Natural killer cell (primary cell): ENCODE measurements at places on chromosomes 1 and 21. TPM values are rescaled to one million over a fixed set of nuclear protein-coding genes. Genes with fewer than 3 reads are reported as not detected.

PDZK1 gene
- total RNA-seq: 2.9 TPM

DNA sequence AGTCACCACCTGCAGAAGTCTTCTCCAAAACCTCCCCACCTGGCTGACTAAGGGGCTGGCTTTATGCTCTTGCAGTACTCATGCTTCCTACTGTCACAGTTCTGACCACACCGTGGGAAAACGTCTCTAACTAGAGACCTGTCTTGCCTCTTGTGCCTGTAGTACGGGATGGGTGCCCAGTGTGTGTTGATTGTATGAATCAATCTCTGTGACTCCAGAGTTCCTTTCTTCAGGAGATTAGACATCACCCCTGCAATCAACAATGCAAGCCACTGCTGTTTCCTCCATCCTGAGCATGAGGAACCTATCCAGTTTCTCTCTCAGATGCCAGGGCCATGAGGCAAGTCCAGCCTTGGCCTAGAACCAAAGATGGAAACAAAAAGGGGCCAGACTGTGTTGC, 64.1 kb downstream of the LRRN2 start:
- H3K27me3 ChIP-seq: no peaks in the 10 kb centered on the region
- no peak overlapping the region for H3K4me3 ChIP-seq
- DNase-seq: no peak
- H3K4me1 ChIP-seq: no peaks in the 10 kb centered on the region
- H3K27ac ChIP-seq: no peak overlapping the region

VAV3 gene
- 95.8 TPM for total RNA-seq

IL19 gene
- not detected for total RNA-seq

NTPCR gene
- total RNA-seq: 25.7 TPM

TIAM1 gene
- 19.4 TPM for total RNA-seq

LCE1D gene
- total RNA-seq: not detected

DNA sequence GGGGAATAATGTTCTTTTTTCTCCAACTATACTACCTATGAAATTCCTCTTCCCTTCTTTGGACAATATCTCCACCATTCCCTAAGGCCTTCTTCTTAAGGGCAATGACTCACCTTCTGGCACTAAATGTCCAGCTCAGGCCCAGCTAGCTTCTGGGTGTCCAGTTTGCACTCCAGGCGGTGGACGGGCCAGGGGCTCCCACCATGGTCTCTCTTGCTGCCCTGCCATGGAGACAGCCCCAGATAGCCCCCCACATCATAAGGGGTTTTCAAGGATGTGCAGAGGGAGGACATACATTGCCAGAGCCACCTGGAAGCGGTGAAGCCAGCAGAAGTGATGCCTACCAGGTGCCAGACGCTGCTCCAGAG, 43.8 kb downstream of the C1orf198 start:
- no peaks in the 10 kb centered on the region for H3K36me3 ChIP-seq
- H3K27me3 ChIP-seq: no peaks in the 10 kb centered on the region
- no peak overlapping the region for H3K27ac ChIP-seq
- DNase-seq: no peak

GRCh38 chr1:222084996-222085395, 343.1 kb upstream of the DUSP10 start:
- no peak overlapping the region for H3K4me3 ChIP-seq
- DNase-seq: no peak
- no peaks in the 10 kb centered on the region for H3K27me3 ChIP-seq
- H3K27ac ChIP-seq: no peak overlapping the region

- no peak overlapping the region for H3K27ac ChIP-seq
- peaks cover 3% of the 10 kb centered on the region for H3K27me3 ChIP-seq
These were observed 80.7 kb upstream of the COA6 start for GRCh38 chr1:234292548-234292947.

DNA sequence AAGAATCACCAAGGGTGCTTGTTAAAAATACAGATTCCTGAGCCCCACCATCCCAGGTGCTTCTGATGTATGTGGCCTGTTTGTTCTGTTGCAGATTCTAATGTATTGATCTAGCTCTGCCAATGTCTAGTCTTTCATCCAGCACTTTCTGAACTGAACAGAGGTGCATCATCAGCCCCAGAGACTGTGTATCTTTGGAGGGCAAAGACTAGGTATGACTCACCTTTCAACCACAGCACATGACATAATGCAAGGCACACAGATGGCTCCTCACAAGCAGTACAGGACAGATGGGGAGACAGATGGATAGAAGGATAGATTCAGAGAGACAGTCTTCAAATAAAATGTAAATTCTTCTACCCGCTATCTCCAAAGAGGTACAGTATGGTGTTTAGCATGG, 32.3 kb downstream of the CD58 start:
- H3K36me3 ChIP-seq: peaks cover 41% of the 10 kb centered on the region
- H3K4me3 ChIP-seq: no peak overlapping the region
- no peaks in the 10 kb centered on the region for H3K27me3 ChIP-seq
- H3K4me1 ChIP-seq: peaks cover 6% of the 10 kb centered on the region
- DNase-seq: peak; percentile 38

NHLH1 gene
- total RNA-seq: 0.16 TPM

GRCh38 chr1:198203434-198203833, 46.6 kb downstream of the NEK7 start:
- no peaks in the 10 kb centered on the region for H3K27me3 ChIP-seq
- DNase-seq: no peak
- peaks cover 11% of the 10 kb centered on the region for H3K4me1 ChIP-seq
- H3K36me3 ChIP-seq: no peaks in the 10 kb centered on the region

DNA sequence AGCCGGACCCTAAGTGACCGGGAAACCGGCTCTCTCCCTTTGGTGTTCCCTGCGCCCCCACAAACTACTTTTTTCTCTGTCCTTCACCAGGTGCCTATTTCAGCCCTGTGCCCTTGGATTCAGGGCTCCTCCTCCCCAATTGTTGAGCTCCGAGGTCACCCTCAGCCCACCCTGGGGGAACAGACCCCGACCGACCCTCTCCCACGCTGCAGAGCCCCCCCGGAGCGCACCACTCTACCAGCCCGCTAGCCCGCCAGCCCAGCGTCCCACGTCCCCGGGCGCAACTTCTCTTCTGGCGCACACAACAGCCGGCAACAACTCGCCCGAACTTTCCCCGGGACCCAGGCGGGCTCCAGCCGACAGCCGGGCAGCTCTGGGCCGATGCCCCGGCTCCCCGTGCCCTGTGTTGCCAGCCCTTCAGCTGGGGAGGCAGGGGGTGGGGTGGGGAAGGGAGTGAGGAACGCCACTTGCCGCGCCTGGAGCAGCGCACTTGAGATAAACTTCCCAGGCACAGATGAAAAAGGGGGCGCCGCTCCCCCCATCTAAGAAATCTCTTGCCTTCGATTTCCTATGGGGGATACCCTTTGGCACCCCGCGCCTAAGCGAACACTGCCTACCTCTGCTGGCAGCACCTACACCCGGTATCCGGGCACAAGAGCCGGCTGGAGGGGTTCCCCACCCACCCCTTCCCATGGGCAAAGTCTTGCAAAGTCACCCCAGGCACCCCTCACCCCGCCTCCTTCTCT, 997 bp downstream of the CASZ1 start:
- no peak for DNase-seq
- H3K36me3 ChIP-seq: no peaks in the 10 kb centered on the region
- H3K27ac ChIP-seq: no peak overlapping the region
- H3K4me1 ChIP-seq: peaks cover 17% of the 10 kb centered on the region
- H3K27me3 ChIP-seq: peaks cover 33% of the 10 kb centered on the region
- no peak overlapping the region for H3K4me3 ChIP-seq

DNA sequence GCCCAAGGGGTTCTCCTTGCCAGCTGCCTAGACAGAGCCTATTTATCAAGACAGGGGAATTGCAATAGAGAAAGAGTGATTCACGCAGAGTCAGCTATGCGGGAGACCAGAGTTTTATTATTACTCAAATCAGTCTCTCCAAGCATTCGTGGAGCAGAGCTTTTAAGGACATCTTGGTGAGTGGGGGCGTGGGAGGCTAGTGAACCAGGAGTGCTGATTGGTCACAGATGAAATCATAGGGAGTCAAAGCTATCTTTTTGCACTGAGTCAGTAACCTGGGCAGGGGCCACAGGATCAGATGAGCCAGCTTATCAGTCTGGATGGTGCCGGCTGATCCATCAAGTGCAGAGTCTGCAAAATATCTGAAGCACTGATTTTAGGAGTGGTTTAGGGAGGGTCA, 64.8 kb upstream of the MRPS6 start:
- no peaks in the 10 kb centered on the region for H3K27me3 ChIP-seq
- H3K27ac ChIP-seq: peak overlapping the region; percentile 57
- no peaks in the 10 kb centered on the region for H3K36me3 ChIP-seq
- H3K4me1 ChIP-seq: peaks cover 18% of the 10 kb centered on the region
- H3K4me3 ChIP-seq: no peak overlapping the region
- no peak for DNase-seq

SLC30A10 gene
- total RNA-seq: not detected

OR6K6 gene
- not detected for total RNA-seq

DNA sequence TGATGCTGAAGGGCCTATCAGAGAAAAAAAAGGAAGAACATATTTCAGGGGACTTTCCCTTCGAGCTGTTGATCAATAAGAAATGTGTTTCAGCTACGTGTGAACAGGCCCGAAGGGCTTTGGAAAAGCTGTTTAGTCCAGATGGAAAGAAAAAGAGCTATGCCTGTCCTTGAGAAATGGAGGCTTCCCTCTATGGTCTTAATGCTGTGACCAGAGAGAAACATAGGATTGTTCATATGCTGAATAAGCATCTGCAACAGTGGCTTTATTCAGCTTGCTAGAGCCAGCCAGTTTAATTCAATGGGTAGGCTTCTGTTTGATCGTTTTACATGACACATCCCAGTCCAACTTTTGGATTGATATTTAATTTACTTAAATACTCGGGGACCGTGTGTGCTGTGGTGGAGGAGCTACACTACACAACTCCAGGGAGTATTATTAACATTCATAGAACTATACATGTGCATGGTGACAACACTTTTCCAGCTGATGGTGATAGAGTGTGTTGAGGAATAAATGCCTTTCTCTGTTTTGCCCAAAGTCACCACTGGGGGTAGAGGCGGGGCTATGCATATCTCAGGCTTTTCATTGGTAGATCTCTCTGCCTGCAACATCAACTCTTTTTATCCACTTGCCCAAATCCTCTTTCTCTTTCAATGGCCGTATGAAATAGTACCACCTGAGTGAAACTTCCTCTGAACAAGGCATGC, 106.7 kb upstream of the C8B start:
- no peak for DNase-seq
- H3K4me1 ChIP-seq: no peaks in the 10 kb centered on the region
- H3K4me3 ChIP-seq: no peak overlapping the region
- H3K27me3 ChIP-seq: no peaks in the 10 kb centered on the region

GRCh38 chr1:243623841-243624240, 226.2 kb downstream of the AKT3 start:
- DNase-seq: no peak
- H3K27me3 ChIP-seq: no peaks in the 10 kb centered on the region

DNA sequence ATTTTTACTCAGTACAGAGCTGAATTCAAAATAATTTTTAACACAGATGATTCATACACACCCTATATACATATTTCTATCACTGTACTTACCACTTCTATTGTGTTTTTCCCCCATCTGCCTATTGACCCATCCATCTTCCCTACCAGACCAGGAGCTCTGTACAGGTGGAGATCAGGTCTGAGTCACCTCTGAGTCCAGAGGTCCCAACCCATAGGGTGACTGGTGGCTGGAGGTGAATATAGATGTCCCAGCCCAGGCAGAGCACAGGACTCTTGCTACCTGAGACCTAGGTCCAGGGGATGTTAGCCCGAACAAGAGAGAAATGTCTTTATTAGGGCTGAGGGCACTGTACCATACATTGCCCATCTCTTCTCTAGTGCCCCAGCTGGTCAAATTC, 54.8 kb downstream of the DMAP1 start:
- H3K27ac ChIP-seq: no peak overlapping the region
- peaks cover 5% of the 10 kb centered on the region for H3K4me1 ChIP-seq
- no peak for DNase-seq
- H3K4me3 ChIP-seq: no peak overlapping the region
- no peaks in the 10 kb centered on the region for H3K27me3 ChIP-seq

GRCh38 chr1:55448261-55448660, 233.1 kb upstream of the USP24 start:
- H3K4me3 ChIP-seq: no peak overlapping the region
- DNase-seq: no peak
- H3K36me3 ChIP-seq: no peaks in the 10 kb centered on the region
- no peak overlapping the region for H3K27ac ChIP-seq
- H3K4me1 ChIP-seq: no peaks in the 10 kb centered on the region

S100A7 gene
- total RNA-seq: not detected

GRCh38 chr1:224621813-224622682, 5.9 kb downstream of the CNIH3 start:
- DNase-seq: no peak
- no peak overlapping the region for H3K27ac ChIP-seq
- H3K4me1 ChIP-seq: peaks cover 34% of the 10 kb centered on the region
- H3K36me3 ChIP-seq: no peaks in the 10 kb centered on the region

DNA sequence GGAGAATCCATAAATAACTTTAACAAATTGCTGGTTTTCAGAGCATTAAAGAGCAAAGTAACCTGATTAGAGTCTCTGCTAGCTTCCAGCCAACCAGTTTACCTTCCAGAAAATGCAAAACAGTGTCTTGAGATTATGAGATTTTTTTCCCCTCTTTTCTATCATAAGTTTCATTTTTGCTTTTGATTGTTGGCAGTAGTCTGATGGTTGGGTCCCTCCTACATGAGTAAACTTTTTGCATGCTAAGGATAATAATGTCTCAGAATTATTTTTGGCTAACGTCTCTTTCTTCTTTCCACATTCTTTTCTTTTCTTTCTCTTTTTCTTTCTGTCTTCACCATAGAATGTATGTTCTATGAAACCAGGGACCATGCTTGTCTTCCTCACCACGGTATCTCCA, 6.3 kb upstream of the ADAMTS5 start:
- no peak overlapping the region for H3K4me3 ChIP-seq
- H3K36me3 ChIP-seq: no peaks in the 10 kb centered on the region

GRCh38 chr1:210707300-210708240, 378.9 kb downstream of the HHAT start:
- no peaks in the 10 kb centered on the region for H3K4me1 ChIP-seq
- no peaks in the 10 kb centered on the region for H3K36me3 ChIP-seq
- no peak overlapping the region for H3K4me3 ChIP-seq
- no peaks in the 10 kb centered on the region for H3K27me3 ChIP-seq
- no peak overlapping the region for H3K27ac ChIP-seq
- no peak for DNase-seq

PODN gene
- total RNA-seq: 11.2 TPM

GRCh38 chr1:119987112-119987511, 82.3 kb downstream of the NOTCH2 start:
- peaks cover 12% of the 10 kb centered on the region for H3K36me3 ChIP-seq
- DNase-seq: peak; percentile 12
- peaks cover 5% of the 10 kb centered on the region for H3K4me1 ChIP-seq
- peak overlapping the region; percentile 45 for H3K27ac ChIP-seq

ITLN2 gene
- total RNA-seq: not detected
